Skeletal muscle cell (primary cell): ENCODE measurements at places on chromosomes 4 and X.

DNA sequence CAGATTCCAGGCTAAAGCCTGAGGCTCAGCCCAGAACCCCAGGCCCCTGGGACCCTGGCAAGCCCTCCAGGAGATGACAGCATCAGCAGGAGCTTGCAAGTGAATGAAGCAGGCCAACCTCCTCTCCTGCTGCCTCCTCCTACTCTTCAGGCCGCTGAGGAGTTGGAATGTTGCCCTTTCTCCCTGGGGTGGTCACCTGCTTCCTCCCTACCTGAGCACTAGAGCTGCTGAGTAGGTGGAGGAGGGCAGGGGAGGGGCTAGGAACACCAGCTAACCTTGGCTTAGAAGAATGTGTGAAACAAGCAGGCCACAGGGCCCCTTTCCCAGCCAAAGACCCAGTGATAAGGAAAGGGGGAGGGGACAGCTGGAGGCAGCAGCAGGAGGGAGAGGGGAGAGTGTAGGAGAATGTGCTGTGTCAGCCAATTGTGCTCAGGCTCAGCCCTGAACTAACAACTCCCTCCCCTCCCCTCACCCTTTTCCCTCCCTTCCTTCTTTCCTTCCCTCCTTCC, 58.0 kb downstream of the PJA1 start:
- no peak for DNase-seq

DNA sequence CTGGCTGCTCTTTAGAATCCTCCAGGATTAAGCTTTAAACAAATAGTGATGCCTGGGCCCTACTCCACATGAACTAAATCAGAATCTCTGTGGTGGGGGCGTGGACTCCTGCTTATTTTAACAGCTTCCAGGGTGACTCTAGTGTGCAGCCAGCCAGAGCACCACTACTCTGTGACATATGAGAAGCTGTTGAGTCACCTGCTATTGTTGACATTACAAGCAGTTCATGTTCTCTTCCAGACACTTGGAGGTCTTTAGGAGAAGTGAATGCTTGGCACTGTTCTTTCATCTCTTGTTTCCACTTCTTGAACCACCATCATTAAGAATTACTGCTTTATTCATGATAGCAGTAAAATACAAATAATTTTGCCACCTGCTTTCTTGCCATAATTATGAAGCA, 426 bp upstream of the C4orf51 start:
- peak; percentile 78 for DNase-seq

DNA sequence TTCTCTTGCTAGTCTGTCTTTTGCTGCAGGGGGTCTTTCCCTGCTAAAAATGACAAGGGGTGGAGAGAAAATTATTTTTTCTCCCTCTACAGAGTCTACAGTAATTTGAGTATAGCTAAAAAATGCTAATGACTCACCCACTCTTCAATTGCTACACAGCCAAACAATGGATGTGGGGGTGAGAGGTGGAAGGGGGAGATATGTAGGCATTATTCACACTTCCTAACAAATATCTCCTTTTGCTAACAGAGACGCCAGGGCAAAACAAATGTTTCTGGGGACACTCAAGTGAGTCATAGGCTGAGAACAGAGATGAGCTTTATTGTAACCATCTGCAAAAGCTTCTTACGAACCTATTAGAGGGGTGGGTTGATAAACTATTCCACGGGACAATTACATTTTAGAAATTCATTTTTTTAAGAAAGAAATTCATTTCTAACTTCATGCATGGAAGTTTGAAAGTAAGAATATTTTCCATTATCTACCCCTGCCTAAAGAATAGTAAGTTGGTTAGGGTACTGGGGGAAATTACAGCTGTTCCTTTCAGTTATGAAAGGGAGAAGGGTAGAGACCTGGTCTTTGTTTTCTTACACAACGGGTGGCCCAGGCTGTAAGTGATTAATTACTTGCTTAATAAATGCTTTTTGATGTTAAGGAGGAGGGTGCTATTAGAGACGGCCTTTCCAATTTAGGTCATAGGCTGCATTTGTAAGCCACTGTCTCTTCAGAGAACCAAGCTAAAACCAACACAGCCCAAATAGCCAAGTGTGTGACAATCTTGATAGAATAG, 12.8 kb downstream of the SCD5 start:
- DNase-seq = peak; percentile 84

GRCh38 chr4:176920694-176921093, 128.0 kb upstream of the VEGFC start:
- DNase-seq = peak; percentile 56

GRCh38 chrX:42803320-42803719, 25.4 kb upstream of the PPP1R2C start:
- peak; percentile 17 for DNase-seq

GRCh38 chr4:158624889-158625478, 46.7 kb downstream of the C4orf46 start:
- DNase-seq = peak; percentile 11
